ENCODE measurements at places on chromosomes 6 and 20. TPM values are rescaled to one million over a fixed set of nuclear protein-coding genes. Genes with fewer than 3 reads are reported as not detected.

MYCT1 gene
- not detected for total RNA-seq

PRDM13 gene
- not detected for total RNA-seq

MEI4 gene
- not detected for total RNA-seq

FOXS1 gene
- total RNA-seq: 0.07 TPM

SCUBE3 gene
- total RNA-seq: 2.5 TPM

FAM209B gene
- not detected for total RNA-seq

DDX43 gene
- not detected for total RNA-seq

LRP11 gene
- 48.0 TPM for total RNA-seq

C2 gene
- total RNA-seq: 0.13 TPM

COL10A1 gene
- not detected for total RNA-seq

MCM9 gene
- 3.0 TPM for total RNA-seq

PRKN gene
- 0.07 TPM for total RNA-seq

C6orf58 gene
- not detected for total RNA-seq

TBX18 gene
- total RNA-seq: 16.4 TPM

C6orf132 gene
- total RNA-seq: 0.07 TPM

EDN1 gene
- 23.2 TPM for total RNA-seq

TRAPPC3L gene
- not detected for total RNA-seq

KCNK5 gene
- 2.4 TPM for total RNA-seq

USP49 gene
- total RNA-seq: 1.1 TPM

COX4I2 gene
- not detected for total RNA-seq

ELOVL4 gene
- total RNA-seq: 0.20 TPM

TFAP2C gene
- total RNA-seq: 1.6 TPM

EFCAB8 gene
- not detected for total RNA-seq

EMILIN3 gene
- not detected for total RNA-seq

PAX1 gene
- total RNA-seq: not detected

BPIFA1 gene
- total RNA-seq: not detected

RIPPLY2 gene
- total RNA-seq: not detected

CLIC5 gene
- not detected for total RNA-seq

Measured in MG63 (cell line).